ENCODE measurements at places on chromosomes 1 and 21.

- no peak for DNase-seq
Measured at GRCh38 chr1:39326836-39327235, 122.3 kb downstream of the MACF1 start.

GRCh38 chr1:8661185-8662110 lies 156.0 kb downstream of the RERE start:
- peak; percentile 29 for DNase-seq

- DNase-seq, result no peak
Measured at GRCh38 chr21:45850181-45850580, 131.4 kb upstream of the COL6A1 start.

GRCh38 chr1:35454616-35455015 lies 102.6 kb downstream of the KIAA0319L start:
- no peak for DNase-seq

DNA sequence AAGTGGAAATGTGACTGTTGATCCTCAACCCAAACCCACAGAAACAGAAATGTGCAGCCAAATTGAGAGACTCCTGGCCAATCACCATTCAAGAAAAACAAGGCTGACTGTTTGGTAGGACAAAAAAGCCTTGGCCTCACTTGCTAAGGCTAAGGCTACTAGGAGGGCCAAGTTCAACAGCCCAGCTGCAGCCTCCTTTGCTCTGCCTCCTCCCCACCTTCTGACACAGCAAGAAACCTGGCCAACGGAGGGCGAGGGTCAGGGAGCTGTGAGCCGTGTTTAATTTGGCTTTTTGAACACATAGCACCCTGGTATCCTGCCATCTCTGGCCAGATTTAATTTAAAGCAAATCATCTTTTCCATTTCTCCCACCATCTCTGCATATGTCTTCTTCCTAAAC lies 165.8 kb upstream of the RAB4A start:
- DNase-seq, result no peak

GRCh38 chr1:224587051-224587450 lies 29.1 kb upstream of the CNIH3 start:
- no peak for DNase-seq

GRCh38 chr1:108200687-108201051 lies 526 bp upstream of the SLC25A24 start:
- DNase-seq, result peak; percentile 73

DNA sequence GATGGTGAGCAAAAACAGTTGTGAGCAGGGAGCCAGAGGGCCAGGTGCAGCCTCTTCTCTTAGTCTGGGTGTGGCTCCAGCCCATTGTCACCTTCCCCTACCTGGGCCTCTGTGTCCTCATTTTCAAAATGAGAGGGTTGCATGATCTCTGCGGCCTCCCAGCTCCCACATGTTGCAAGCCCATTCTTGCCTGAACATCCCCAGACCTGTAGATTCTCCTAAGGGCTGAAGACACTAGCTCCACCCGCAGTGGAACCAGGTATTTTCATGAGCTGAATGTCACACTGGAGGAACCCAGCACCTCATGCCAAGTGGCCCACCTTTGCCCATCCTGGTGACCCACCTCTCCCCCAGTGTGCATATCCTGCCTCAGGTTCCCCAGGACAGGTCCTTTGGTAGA lies 12.3 kb downstream of the IKBKE start:
- DNase-seq, result no peak

GRCh38 chr1:102937401-102937800 lies 170.9 kb downstream of the COL11A1 start:
- no peak for DNase-seq

GRCh38 chr1:86052948-86053698 lies 103.4 kb downstream of the COL24A1 start:
- no peak for DNase-seq

DNA sequence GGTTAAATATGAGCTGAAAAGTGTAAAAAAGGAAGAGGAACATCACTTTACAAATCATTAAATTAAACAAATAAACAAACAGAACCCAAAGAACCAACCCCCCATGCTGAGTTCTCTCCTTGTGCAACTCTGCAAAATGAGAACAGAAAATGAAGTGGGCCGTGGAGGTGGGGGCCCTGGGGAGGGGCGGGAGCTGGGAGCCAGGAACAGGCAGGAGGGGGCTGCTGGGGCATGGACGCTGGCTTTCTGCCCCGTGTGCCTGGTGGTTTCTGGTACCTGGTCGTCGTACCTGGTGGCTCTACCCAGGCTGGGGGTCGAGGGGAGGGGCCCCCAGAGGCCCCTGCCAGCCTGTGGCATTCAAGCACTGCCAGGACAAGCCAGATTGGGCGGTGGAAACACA lies 10.8 kb downstream of the GPR37L1 start:
- DNase-seq, result no peak
